ENCODE measurements at places on chromosomes 4 and X.
A peak's percentile ranks its signal among the peaks of the same experiment; 100 is the strongest.

- DNase-seq = peak; percentile 61
Observed at GRCh38 chrX:48957477-48957826, at the start of gene OTUD5. OTUD5 (minus strand) TSS chrX:48957607; CDS start chrX:48957570, 37 bp downstream.

- DNase-seq = no peak
Observed at GRCh38 chr4:158814636-158815330, 46.0 kb downstream of the FNIP2 start.

DNA sequence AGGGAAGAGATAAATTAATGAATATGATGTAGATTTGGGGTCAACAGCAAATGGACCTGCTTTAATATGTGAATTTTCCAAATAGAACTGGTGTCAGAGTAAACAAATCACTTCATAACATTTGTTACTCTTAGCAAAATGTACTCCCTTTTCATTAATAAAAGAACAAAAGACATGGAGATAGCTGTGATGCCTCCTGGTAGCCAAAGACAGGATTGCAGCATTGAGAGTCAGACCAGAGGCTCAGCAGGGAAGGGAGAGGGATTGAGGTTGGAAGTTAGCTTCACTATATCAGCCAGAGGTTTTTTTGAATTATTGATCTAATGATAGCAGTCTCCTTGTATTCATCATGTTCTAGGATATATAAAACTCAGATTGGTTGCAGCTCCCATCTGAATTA is 17.4 kb upstream of the RAB40A start:
- no peak for DNase-seq

DNA sequence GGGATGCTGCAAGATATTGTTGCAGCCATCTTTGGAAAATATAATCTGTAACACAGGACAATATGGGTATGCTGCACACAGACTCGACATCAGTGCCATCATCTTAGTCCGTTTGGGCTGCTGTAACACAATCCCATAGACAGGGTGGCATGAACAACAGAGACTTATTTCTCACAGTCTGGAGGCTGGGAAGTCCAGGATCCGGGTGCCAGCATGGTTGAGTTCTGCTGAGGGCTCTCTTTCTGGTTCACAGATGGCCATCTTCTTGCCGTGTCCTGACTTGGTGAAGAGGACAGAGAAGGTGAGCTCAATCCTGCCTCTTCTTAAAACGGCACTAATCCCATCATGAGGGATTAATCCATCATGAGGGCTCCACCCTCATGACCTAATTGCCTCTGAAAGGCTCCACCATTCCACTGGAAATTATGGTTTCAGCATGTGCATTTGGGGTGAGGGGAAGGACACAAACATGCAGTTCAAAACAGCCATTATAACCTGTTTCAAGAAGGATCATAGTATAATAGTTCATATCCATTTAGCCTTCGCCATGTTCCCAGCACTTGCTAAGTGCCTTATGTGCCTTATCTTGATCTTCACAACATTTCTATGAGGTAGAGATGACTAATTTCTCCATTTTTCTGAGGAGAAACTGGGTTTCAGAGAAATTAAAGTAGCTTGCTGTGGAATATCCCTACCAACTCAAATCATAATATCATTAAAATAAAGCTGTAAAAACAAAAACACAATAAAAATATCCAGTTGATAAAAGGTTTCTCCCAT is 27.9 kb upstream of the SPP1 start:
- DNase-seq = no peak

GRCh38 chr4:17293901-17294300 is 218.0 kb downstream of the QDPR start:
- no peak for DNase-seq

DNA sequence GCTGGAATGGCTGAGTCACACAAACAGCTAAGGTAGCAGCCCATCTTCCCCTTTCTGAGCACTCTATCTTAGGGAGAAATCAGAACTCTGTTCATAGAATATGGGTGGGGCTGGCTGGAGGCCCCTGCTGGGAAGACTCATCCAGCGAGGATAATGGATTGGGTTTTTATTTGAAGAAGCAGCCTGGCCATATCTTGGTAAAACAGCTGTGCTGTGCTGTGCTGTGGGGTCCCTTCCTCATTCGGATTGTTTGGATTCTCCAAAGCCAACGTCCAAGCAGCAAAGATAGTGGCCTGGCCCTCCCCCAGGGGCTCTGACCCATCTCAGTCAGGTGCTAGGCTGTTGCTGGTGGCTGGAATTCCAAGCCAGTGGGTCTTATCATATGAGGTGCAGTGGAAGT is 63.8 kb downstream of the ZNF718 start:
- no peak for DNase-seq

GRCh38 chr4:25676221-25676620 is 20.6 kb downstream of the SLC34A2 start:
- DNase-seq = no peak

DNA sequence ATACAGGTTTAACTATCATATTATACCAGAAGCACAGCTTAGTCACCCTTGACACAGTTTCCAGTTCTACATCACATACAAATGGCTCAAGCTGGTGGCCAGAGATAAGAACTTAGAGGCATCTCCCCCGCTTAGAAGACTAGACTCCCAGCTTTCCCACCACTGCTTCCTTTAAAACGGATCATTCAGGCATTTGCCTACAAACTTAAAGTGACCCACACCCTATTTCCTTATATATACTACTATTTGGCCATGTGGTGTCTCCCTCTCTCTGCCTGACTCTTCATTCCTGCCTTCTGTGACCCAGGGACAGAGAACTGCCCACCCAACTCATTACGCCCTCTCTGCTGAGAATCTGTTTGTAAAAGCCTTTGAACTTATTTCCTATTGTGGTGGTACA is 781.2 kb upstream of the DIAPH2 start:
- no peak for DNase-seq

- no peak for DNase-seq
Observed at GRCh38 chrX:21926527-21927278, 13.8 kb upstream of the SMS start.
